HEK293T (cell line): ENCODE measurements at places on chromosomes 12 and 14.

DNA sequence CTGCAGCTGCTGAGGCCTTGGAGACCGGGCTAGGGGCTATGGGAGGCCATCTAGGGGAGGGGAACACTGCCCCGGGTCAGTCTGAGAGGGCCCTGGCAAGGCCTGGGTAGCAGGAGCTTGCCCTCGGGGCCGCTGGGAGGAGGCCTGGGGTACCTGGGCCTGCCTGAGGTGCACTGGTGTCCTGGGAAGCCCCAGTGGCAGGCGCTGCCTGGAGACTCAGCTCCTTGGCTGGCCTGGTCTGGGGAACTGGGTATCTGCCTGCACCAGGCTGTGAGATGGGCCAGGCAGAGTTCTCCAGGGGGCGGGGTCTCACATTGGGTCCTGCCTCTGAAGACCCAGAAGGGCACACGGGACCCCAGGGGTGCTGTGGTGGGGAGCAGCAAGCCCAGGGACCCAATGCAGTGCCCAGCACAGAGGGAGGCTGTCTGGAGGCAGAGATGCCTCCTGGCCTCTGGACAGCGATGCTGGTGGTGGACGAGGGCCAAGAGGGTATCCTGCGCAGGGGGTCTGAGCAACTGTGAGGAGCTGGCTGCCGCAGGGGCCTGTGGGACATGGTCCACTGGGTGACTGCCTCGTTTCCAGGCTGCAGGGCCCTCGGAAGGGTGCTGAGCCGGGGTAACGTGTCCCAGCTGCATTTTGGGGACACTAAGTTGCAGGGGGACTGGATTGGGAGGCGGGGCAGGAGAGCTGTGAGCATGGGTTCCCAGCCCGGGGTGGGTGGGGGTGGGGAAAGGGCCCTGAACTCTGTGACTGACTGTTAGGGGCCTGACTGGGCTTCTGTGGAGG, 7.4 kb upstream of the MTA1 start:
- no peak for DNase-seq

DNA sequence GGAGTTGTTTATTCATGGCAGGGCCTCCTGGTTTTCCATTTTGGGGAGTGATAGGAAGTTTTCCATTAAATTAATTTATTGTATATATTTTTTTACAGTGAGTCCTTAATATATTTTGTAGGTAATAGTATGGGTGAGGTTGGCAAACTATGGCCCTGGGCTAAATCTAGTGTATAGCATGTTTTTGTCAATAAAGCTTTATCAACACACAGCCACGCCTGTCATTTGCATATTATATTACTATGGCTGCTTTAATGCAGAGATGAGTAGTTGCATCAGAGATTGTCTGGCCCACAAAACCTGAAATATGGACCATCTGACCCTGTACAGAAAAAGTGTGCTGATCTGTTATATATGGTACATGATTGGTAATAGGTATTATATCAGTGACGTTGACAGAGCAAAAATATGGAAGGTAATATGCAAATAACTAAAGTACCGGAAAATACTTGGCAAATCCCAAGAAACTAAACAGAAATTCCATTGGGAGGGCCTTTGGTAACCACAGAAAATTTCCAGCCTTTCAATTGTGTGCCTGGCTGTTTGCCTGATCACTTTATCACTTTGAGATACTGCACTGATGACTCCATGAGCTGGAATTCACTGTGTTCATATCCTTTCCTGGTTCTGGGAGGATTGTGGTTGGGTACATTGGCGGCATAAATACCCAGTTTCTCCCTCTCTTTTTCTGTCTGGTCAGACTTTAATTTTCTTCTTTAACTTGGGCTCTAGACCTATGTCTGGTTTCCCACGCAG, 61.7 kb upstream of the RFLNA start:
- no peak for DNase-seq

DNA sequence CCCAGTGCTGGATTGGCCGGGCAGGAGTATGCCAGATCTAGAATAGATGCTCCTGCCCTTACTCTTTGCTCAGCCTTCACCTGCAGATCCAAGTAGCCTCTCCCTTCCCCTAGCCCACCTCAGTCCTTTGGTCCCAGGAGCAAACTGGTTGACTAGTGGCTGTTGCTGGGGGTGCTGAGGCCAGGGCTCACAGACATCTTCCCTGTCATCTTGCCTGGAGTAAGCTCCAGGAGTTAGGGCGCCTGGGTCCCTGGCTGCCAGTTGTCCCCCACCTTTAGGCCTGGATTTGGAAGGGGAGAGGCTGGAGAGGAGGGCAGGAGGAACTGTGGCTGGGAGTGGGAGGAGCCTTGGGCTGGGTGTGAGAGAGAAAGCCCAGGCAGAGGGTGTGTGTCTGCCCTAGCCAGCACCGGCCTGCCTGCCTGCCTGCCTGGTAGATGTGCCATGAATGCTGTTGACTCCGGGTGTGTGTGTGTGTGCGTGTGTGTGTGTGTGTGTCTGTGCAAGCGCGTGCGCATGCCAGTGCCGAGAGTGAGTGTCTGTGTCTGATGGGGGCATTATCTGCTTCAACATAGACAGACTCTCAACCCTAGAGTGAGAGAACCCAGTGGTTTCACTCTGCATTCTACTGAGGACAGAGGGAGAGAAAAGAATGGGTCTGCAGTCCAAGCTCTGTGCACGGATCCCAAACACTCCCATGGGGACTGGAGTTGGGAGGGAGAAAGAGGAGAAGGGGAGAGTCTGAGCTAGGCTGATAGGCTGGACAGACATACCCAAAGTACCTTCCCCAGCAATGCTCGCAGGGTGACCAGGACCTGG, 845 bp upstream of the RARG start:
- DNase-seq = no peak

DNA sequence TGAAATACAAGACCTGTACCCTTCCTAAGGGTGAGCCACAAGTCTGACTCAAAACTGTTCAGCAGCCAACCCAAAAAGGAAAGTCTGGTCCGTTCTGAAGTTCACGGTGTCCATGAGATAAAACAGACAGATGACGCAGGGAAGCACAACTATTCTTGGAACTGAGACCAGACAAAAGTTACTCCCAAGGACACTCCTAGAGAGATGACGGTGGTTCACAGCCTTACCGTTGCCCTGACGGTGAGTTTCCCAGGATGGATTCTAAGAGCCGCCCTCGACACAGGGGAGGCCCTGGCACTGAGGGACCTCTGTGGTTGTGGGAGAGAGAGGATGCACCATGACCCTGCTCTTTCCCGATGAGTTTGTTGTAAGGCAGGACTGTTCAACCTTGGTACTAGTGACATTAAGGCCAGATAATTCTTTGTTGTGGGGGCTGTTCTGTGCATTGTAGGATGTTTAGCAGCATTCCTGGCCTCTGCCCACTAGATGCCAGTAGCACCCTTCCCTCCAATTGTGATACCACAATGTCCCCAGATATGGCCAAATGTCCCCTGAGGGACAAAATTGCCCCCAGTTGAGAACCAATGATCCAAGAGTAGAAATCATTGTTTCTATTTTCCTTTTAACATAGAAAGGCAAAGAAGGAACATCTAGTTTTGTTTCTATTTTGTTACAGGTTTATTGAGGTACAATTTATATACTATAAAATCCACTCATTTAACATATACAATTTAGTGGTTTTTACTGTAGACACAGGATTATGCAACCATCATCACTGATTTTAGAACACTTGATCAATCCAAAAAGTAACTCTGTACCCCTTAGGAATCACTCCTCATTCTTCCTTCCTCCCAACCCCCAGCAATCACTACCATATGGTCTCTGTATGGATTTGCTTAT, 23.0 kb downstream of the OR10P1 start:
- no peak for DNase-seq

DNA sequence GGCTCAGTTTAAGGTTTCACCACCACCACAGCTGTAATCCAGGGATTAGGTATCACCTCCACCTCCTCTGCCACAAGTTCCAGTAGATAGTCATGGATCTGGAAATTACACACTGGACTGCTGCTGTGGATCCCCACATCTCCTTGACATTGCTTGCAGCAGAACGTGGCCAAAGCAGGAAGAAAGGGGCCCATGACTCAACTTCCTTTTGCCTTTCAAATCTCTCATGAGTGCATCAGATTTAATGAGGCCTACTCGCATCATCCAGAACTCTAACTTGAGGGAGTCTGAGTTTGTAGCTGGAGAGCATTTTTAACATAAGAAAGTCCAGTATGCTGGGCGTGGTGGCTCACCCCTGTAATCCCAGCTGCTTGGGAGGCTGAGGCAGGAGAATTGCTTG, 29.2 kb upstream of the TMED10 start:
- DNase-seq = no peak

DNA sequence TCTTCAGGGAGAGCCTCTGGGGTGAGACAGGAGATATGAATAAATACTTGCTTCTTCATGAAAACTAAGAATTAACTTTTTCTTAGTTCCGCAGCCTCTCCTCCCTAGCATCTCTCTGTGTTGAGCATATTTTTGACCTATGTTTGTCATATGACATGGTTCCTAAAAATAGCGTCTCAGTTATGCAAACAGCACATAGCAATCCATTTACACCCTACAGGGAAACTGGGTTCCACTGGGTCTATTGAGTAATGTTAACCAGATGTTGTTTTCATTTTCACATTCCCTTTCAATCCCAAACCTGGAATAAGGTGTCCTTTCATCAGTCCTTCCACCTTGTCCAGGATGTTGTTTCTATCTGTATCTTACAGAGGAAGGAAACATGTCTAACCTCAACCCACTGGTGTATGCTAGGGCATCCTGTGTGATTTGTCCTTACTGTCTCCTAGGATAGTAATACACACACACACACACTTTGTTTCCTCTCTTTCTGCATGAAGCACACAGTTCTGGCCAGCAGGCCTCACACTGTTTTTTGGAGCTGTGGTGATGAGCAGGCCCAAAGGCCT, 1543.5 kb downstream of the AACS start:
- no peak for DNase-seq

- DNase-seq = no peak
Measured at GRCh38 chr12:68806488-68807237, 1.3 kb upstream of the MDM2 start.

DNA sequence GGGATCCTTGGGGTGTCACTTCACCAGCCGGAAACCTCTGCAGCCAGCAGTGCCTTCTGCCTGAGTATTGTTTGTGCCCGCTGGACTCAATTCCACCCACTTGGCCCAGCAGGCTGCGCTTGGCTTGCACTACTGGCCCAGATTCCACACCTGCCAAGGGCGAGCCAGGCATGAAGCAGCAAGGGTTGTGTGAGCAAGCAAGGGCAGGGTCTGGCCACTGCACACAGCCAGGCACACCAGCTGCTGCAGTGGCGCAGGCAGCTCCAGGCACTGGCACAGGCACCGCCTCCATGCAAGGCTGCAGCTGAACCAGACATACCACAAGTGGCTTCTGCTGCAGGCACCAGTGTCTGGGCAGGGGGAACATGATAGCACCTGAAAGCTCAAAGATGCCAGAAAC, 99.5 kb downstream of the NUAK1 start:
- DNase-seq = no peak

- no peak for DNase-seq
Measured at GRCh38 chr14:26394150-26394810, 203.6 kb downstream of the NOVA1 start.

- DNase-seq = no peak
Measured at GRCh38 chr12:114194956-114195355, 211.0 kb downstream of the TBX5 start.

GRCh38 chr12:114045349-114045748, 79.2 kb upstream of the RBM19 start:
- DNase-seq = no peak

GRCh38 chr14:61179061-61179690, 102.0 kb downstream of the TMEM30B start:
- DNase-seq = no peak

DNA sequence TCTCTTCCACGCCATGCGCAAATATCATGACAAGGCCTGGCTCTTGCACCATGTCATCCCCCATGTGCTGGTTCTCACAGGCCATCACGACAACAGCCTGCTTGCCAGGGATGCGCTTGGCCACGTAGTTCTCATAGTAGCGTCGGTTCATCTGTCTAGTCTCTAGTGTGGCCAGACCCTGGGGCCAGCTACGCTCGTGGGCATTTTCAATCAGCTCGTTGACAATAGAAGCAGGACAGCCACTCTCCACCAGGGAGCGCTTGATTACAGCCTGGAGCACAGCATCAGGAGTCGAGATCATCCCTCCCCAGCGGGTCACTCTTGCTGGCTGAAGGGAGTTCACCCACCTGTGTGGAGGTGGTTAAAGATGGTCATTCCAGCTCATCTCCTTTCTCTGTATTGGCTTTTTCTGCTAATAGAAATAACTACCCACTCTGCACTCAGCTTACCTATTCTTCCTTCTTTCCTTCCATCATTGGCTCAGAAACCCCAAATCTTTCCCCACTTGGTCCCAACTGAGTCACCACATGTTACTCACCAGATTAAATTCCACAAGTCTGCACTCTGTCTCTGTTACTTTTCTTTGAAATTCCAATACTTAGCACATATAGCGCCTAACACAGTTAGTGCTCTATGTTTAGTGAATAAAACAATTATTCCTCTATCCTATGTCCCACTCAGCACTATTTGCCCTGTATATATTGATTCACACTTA, 15.1 kb downstream of the RNF41 start:
- DNase-seq = peak; percentile 68

DNA sequence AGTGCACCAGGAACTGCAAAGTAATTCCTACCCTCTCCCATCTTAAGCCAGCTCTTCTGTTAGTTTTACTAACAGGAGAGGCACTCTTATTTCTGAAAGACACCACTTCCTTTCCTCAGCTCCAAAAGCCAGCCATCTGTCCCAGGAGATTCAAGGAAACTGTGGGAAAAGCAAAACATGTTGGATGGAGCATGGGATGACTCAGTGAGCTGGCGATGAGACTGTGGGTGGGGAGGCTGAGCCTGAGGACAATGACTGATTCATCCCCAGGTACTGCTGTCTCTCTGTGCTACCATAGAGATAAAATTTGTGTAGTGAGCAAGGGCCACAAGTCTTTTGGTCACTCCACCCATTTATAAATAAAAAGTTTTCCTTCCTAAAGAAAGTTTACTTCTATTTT, 141.4 kb downstream of the MYRFL start:
- no peak for DNase-seq

DNA sequence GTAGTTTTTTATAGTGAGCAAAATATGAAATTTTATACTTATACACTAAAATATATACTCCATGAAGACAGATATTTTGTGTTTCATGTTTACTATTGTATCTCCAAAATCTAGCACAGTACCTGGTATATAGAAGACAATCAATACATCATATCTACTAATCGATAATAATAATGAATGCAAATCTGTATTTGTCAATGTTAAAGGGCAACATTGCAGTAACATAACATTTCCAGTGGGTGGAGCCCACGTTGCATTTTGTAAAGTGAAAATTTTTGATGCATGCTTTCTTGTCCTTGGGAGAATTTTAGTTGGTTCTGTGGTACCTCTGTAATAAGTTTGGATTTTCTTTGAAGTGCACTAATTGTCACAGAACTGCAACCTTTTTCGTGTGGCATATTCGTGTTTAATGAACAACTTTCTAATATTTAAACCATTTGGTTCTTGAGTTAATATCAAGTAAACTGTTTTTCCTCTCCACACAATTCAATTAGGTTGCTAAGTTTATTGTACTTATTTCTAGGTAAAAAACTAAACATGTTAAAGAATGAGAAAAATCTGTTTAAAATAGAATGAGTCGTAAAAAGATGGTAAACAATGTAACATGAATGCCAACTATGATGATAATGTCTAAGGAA, 47.4 kb downstream of the AVPR1A start:
- peak; percentile 44 for DNase-seq

GRCh38 chr12:58372298-58372697, 430.9 kb downstream of the ATP23 start:
- no peak for DNase-seq

- no peak for DNase-seq
Measured at GRCh38 chr14:63300854-63301253, 17.9 kb downstream of the GPHB5 start.
